COR-L47 (cell line): ENCODE measurements at places on chromosomes 3 and 15.
A peak's percentile ranks its signal among the peaks of the same experiment; 100 is the strongest.

DNA sequence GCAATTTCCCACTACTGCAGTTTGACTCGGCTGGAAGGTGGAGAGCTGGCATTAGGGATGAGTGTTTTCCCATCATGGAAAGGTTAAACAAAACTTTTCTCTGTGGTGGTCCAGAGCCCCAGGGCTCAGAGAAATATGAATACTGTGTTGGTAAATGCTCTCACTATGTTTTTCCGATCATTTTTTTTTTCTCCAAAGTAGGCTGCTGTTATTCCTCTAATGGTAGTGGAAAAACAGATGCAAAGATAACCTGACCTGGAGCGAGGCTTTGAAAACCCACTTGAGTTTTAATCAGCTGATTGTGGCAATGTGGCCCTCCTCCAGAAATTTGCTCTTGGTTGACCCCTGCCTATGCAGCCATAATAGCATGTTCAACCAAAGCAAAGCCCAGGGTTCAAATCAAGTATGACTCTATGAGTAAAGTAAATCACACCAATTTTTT lies 320.8 kb upstream of the CTNNB1 start:
- no peak for DNase-seq

DNA sequence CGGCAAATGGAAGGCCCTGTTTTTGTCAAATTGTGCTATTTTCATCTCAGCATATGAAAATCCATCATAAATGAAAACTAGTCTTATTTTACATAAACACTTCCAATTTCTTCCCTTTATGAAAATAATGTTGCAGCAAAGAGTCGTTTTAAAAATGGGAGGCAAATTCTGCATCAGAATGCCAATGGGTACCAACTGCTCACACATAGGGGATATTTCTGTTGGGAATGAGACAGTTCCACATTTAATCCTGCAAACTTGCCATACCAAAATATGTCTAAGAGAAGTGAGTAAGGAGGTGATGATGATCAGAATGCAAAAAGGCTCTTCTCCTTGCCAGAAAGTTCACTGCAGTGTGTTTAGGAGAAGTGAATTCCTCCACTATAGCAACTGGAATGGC lies 391.7 kb downstream of the CACNA2D3 start:
- DNase-seq: no peak

DNA sequence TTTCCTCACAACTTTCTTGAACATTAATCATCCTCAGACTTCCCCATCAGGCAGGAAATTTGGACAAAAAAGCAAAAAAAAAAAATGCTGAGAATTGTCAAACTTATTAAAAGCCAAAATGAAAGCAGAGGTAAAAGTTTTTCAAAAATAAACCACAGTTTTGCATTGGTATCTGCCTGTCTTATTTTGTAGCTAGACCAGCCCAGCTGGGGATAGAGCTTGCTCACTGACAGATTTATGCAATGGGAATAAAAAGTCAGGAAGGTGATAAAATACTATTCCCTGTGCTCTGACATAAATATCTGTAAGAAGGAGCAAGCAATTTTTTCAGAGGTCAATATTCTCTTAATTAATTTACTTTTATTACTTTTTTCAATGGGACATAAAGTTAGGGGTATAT lies 1006.7 kb upstream of the ALCAM start:
- no peak for DNase-seq

DNA sequence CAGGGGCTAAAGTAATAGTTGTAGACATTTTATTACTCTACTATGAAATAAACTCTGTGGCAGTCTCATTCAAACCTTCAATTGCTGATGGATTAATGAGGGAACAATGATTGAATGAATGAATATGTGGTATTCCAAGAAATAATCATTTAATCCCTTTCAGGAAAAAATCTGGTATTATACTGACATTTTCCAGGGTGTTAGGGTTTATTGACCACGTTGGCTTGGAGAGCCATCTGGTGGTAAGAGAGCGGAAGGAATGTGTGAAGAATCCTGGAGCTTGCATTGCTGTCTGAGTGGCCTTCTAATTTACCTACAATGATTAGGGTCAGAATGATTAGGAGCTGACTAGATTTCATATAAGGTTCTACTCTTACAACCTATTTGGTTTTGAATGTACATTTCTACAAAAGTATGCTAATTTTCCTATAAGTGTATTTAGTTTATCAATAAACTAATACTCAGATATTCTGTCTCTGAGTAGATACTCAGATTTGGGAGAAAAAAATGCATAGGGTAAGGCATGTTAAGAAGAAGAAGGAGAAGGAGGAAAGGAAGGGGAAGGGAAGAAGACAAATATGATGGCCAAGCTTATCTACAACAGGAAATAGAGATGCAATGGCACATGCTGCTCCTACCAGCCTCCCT lies 249.9 kb downstream of the ROBO1 start:
- no peak for DNase-seq

DNA sequence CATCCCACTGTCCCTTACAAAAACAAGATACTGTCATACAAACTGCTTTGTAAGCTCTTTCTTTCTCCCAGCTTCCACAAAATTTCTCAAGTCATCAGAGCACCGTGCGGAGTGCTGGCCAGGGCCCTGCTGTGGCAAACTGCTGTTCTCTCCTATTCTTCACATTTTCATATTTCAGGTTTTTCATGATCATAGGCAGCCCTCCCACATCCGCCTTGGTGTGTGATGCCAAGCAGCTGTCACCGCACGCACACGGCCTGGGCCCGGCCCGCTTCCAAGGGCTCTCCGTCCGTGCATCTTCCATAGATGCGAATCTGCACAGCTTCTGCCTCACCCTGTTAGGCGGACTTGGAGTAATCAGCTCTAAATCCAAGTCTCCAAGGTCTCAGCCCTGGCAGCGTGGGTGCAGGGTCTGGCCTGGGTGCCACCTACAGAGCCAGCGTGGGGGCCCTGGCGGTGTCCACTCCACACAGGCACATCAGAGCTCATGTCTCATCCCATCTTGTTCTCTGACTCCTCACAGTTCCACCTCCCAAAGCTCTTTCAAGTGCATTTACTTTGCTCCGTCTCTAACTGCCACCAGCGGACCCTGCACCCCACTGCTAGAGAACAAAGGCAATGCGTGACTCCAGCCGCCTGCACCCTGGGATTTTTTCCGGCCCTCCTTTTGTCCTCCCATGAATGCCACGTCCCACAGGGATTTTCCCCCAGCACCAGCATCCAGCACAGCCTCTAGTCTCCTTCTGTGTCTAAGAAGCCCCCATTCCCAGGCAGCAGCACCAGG lies 27.2 kb downstream of the CYFIP1 start:
- peak; percentile 68 for DNase-seq

- DNase-seq: no peak
Observed at GRCh38 chr3:36097209-36097608, 283.1 kb upstream of the STAC start.

- DNase-seq: no peak
Observed at GRCh38 chr15:85583442-85583841, 203.0 kb downstream of the AKAP13 start.

DNA sequence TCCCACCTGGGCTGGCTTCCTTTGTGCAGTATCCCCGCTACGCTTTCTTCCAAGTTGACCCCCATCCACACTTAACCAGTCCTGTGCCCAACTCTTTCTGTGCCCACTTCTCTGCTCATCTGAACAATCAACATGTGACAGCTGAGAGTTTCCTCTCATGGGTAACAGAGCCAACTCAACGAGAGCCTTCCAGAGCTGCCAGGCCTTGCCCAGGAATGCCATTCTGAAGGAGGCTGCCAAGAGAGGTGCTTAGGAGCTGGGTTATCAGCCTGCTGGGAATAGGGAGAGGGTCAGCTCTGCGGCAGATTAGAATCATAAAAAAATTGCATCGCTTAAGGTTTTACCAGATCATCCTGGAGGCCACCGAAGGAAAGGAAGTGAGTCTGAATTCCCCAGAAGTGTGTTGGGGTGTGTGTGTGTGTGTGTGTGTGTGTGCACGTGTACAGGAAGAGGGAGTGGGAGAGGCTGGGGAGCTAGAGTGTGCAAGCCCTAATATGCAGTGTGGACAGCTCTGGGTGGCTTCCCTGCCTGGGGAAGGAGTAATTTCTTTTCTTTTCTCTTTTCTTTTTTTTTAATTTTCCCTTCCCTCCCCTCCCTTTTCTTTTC lies 66.7 kb downstream of the ITGA11 start:
- no peak for DNase-seq

GRCh38 chr15:56821721-56822425 lies 88.6 kb upstream of the ZNF280D start:
- DNase-seq: peak; percentile 32

GRCh38 chr3:10558736-10559135 lies 53.4 kb upstream of the ATP2B2 start:
- no peak for DNase-seq

GRCh38 chr3:110405830-110406585 lies 665.6 kb upstream of the NECTIN3 start:
- DNase-seq: no peak

GRCh38 chr3:184687363-184688015 lies 24.4 kb downstream of the MAGEF1 start:
- DNase-seq: no peak
